Suppressor macrophage (primary cell): ENCODE measurements at places on chromosomes 2 and 18.

GRCh38 chr2:159714247-159714930 lies 2.1 kb downstream of the MARCHF7 start:
- DNase-seq: no peak

- no peak for DNase-seq
Measured at GRCh38 chr2:176577054-176577453, 307.8 kb downstream of the MTX2 start.

DNA sequence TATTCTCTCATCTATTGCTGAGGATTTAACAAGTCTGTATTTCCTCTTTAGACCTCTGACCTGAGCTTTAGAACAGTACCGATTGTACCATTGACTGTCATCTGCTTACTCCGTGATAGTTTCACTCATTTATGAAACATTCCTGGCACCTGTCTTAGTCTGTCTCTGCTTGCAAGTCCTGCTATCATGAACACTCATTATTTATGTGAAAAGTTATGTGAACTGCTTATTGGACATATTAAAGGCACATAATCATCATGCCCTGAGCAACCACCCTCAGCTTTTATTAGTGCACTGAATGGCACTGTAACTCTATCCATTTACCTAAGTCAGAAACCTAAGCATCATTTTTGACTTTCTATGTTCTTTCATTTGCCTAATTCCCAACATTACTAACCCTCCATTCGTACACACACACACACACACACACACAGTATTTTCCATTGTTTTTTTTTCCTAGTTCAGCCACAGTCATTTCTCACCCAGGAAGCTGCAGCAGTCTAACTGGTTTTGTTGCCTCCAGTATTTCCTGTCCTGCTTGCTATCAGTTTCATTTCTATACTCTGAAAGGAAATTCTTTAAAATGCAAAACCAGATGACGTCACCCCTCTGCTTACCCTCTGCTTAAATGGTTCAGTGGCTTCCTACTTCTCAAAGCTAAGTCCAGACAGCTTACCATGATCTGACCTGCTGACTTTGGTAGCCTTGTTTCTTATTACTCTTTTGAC lies 146.1 kb downstream of the HAUS1 start:
- peak; percentile 80 for DNase-seq

DNA sequence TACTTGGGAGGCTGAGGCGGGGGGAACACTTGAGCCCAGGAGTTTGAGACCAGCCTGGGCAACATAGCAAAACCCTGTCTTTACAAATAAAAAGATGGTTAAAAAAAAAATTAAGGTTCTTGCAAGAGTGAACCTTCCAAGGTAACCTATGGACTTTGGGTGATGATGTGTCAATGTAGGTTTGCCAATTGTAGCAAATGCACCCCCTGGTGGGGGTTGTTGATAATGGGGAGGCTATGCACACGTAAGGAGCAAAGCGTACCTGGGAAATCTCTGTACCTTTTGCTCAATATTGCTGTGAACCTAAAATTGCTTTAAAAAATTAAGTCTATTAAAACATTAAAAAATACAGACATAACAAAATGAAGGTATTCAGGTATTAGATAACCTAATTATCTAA lies 70.4 kb downstream of the CWC22 start:
- DNase-seq: peak; percentile 19

DNA sequence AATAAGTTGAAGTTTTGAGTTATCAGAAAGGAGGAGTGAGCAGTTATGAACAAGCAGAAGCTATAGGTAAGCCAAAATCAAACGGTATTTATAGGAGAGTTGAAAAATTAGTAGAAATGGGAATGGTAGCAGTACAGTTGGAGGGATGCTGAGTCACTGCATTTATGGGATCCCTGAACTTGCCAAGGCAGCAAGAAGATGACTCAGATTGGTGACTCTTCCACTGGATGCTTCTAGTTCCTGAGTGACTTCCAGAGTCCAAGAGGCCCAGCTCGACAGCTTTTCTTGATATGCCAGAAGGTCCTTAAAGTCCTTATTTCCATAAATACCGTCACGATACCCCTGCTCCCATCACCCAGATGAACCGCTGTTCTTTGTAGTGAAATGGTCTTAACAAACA lies 31.1 kb upstream of the ACTR3 start:
- peak; percentile 67 for DNase-seq

DNA sequence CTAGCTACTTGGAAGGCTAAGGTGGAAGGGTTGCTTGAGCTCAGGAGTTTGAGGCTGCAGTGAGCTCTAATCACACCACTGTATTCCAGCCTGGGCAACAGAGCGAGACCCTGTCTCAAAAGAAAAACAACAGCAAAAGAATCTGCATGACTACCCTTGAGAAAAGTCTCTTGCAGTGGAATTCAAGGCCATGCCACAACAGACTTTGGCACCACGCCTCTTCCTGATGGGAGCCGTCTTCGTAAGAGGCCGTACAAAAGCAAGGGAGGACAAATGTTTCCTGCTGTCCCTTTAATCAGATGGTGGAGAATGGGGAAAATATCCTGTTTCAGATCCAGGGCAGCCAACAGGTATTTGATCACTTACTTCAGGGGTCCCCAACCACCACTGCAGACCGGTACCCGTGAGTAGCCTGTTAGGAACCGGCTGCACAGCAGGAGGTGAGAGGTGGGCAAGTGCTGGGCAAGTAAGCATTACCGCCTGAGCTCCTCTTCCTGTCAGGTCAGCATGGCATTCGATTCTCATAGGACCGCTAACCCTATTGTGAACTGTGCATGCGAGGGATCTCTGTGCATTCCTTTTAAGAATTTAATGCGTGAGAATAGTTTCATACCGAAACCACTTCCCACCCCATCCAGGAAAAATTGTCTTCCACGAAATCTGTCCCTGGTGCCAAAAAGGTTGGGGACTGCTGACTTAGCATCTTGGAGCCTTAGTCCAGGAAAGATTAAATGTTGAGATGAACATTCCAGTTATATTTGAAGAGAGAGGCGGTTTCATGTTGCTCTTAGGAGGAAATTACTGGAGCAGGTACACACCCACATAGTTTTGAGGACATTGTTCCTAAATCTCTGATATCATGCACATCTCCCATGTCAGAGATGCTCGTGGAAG lies 94.4 kb upstream of the XPO1 start:
- DNase-seq: no peak

DNA sequence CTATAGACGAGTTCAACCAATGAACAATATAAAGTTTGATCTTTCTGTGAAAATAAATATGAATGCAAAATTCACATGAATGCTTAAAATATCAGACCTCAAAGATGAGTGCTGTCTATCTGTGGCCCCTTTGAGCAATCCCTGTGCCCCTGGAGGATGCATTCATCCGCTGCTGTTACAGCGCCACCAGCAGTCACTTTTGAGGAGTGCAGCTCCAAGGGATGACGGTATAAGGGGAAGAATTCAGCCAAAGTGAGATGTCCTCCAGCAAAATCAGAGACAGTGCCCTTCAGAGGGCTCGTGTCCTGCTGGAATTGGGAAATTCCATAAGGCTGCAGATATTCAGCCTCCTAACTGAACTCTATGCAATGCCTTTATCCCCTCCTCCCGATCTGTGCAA lies 12.0 kb upstream of the CHRNA1 start:
- DNase-seq: no peak

DNA sequence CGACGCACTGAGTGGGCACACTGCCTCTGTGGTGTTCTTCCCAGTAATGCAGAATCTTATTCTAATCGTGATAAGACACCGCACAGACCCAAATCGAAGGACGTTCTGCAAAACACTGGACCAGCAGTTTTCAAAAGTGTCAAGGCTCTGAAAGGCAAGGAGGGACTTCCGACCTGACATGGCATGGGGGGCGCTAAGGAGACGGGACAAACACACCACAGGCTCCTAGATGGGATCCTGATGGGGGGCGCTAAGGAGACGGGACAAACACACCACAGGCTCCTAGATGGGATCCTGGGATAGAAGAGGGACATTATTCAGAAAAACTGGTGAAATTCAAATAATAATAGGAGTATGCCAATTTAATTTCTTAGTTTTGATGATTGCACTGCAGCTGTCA lies 191.4 kb downstream of the LDLRAD4 start:
- no peak for DNase-seq

DNA sequence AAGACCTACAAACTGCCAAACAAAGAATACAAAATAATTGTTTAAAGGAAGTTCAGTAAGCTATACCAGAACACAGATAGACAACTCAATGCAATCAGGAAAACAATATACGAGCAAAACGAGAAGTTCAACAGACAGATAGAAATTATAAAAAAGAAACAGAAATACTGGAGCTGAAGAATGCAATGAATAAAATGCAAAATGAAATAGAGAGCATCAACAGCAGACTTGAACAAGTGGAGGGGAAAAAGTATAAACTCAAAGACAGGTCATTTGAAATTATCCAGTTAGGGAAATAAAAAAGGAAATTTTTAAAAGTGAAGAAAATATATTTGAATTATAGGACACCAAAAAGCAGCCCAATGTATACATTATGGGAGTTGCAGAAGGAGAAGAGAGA lies 43.6 kb downstream of the MDH1 start:
- no peak for DNase-seq

DNA sequence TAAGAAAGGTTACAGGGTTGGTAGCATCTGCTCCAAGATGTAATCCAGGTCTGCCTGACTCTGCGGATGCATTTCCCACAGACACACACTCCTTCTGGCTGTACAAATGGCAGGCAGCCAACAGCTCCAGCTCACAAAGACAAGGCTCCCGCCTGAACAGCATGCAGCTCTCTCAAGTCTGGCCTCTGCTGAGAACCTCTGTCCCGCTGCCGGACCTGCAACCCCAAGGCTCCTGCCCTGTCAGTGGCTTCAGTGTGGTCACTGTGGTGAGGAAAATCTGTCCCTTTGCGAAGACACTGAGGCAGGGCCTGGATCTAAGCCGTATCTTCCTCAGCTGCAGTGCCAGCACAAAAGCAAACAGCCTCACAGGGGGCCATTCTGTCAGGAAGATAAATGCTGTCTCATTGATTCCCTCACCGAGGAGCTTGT lies 469.3 kb upstream of the MEX3C start:
- no peak for DNase-seq

DNA sequence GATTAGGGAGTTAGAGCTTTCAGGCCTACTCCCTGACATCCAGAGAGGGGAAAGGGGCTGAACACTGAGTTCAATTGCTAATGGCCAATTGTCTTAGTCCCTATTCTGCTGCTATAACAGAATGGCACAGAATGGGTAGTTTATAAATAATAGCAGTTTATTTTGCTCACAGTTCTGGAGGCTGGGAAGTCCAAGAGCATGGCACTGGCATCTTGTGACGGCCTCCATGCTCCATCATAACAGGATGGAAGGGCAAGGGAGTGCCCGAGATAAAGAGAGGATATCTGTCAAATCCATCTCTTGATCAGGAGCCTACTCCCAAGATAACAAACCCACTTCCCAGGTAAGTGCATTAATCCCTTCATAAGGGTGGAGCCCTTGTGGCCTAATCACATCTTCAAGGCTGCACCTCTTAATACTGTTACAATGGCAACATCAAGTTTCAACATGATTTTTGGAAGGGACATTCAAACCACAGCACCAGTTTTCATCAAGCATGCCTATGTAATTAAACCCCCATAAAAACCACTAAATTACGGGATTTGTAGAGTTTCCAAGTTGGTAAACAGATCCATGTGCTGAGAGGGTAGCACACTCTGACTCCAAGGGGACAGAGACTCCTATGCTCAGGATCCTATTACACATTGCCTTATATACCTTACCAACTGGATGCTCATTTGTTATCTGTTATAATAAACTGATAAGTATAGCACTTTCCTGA lies 44.6 kb downstream of the BAZ2B start:
- DNase-seq: no peak

- peak; percentile 33 for DNase-seq
Measured at GRCh38 chr2:208036357-208036756, 11.0 kb upstream of the PLEKHM3 start.

GRCh38 chr2:161250864-161251436 lies 57.3 kb upstream of the PSMD14 start:
- peak; percentile 21 for DNase-seq

DNA sequence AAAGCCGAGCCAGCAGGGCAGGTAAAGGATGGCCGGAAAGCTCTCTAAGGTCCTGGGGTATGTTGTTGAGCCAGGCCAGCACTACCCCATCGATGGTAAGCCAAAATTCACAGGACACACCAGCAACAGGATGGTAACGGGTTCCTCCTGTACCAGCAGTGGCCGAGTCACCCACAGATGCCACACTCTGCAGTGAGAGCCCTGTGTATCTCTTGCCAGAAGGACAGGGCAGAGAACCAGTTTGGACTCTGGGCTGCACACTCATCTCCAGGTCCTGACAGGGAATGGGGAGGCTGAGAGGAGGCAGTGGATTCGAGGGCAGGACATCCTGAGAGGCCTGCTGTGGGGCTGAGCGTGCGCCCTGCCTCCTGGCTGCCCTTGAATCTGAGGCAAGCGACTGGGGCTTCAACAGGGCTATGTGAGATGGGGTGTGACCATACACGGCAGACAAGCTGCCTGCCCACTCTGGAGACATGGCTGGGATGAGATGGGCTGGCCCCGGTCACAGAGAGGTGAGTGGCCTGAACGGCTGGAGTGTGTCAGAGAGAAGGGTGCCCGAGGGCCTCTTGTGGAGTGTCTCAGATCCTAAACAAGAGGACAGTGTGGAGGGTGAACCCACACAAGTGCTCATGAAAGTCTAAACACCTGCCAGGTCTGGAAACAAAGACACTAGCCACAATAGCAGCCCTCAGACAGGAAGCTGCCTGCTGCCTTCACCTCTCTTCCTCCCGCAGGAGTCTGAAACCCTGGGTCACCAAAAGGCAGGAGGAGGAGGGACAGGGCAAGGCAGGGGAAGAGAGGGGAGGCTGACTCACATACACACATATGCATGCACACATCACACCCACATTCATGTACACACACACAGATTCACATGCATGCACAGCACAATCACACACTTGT lies 182.3 kb downstream of the LOXHD1 start:
- DNase-seq: no peak

- no peak for DNase-seq
Measured at GRCh38 chr2:240506406-240507059, 51.3 kb downstream of the ANKMY1 start.

DNA sequence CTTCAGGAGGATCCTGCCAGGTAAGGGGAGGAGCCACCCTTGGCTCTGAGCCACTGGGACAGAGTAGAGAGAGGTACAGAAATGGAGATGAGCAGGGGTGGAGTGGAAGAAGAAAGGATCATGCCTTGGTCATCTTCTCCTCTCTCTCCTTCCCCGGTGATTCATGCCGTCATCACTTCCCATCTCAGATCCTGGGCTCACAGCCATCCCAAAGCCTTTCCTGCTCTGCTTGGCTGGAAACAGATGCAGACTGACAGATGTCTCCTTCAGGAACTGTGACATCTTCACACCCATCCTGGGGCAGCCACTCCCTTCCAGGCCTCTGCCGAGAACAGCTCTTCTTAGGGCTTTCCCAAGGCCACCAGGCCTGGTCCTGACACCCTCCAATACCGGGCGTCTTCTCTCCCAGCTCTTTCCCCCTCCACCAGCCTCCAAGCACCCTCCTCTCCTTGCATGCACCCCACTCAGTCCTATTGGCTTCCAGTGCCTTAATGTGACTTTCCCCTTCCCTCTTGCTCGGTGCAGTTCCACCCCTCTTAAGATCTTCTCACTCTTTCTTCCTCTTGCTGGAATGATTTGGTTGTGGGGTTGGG lies 58.3 kb upstream of the TNP1 start:
- no peak for DNase-seq

GRCh38 chr18:76963936-76964335 lies 141.6 kb downstream of the ZNF236 start:
- DNase-seq: no peak

- no peak for DNase-seq
Measured at GRCh38 chr2:74984947-74985637, 26.6 kb downstream of the POLE4 start.

- no peak for DNase-seq
Measured at GRCh38 chr18:13448335-13448795, 229.8 kb downstream of the LDLRAD4 start.

- peak; percentile 74 for DNase-seq
Measured at GRCh38 chr18:77063260-77063659, 69.3 kb downstream of the MBP start.

GRCh38 chr2:111167076-111167862 lies 46.6 kb downstream of the BCL2L11 start:
- DNase-seq: no peak
